Stimulated activated CD4-positive, alpha-beta T cell treated with anti-CD3 and anti-CD28 coated beads, TNF-alpha, amount 100 ng/mL, for 48 hours (primary cell): ENCODE measurements at places on chromosomes 1 and 21.

DNA sequence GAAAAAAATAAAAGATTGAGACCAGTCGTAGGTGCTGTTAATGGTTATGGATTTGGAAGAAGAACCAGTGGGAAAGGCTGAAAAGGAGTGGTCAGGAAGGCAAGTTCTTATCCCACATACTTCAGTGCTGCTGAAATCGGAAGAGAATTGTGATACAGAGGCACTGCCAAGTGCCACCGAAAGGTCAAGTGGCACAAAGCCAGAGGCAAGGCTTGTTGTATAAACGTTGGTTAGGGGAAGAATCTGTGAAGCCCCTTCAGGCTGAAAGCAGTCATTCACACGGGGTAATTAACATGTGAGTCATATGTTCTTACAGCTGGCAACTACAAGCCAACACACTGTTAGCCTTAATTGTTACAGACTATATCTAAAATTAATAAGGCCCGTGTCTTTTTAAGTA is 48.8 kb downstream of the ZBTB40 start:
- no peak for DNase-seq

DNA sequence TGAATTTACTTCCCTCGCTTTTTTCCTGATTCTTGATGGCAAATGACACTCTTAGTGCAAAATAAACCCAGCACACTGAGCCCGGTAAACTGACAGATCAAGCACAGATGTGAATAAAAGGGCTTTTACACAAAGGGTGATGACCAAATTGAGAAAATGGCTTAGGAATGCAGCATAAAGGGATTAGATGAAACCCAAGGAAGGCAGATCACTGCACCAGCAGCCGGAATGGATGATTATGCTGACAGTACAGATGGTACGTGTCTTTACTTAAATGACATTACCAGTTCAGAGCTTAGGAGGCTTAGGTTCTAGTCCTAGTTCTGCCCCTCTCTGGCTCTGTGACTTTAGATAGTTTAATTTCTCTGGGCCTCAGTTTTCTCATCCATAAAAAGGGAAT is 12.0 kb downstream of the PKP1 start:
- DNase-seq, result no peak

GRCh38 chr1:224831501-224831900 is 98.0 kb upstream of the DNAH14 start:
- no peak for DNase-seq

DNA sequence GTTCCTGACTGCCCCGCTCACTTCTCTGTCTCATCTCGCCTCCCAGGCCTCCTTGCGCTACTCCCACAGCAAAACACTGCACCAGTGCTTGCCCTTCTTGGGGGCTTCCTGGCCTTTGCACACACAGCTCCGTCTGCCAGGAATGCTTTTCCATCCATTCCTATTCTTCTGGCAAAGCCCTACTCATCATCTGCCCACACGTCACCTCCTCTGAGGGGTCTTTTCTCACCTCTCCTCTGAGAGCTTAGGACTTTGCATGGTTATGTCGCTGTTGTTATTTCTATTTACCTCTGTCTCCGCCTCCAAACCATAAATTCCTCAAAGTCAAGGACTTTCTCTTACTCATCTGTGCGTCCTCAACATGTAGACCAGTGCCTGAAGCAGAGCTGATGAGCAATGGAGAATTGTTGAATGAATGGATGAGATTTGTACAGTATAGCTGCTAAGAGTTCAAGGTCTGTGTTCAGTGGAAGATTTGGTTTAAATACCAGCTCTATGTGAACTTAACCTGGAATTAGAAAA is 26.4 kb upstream of the BTG2 start:
- DNase-seq, result no peak

GRCh38 chr1:91569411-91570119 is 68.9 kb downstream of the CDC7 start:
- no peak for DNase-seq

GRCh38 chr21:34882719-34883131 is 166.4 kb downstream of the RUNX1 start:
- DNase-seq, result no peak
